ENCODE measurements at places on chromosomes 11 and 22.
A peak's percentile ranks its signal among the peaks of the same experiment; 100 is the strongest.

GRCh38 chr11:10498426-10499250, 42.3 kb downstream of the RNF141 start:
- no peak for DNase-seq

- no peak for DNase-seq
Observed at GRCh38 chr22:49614966-49615965, 212.4 kb downstream of the BRD1 start.

- DNase-seq = no peak
Observed at GRCh38 chr11:73957654-73958361, 7.0 kb downstream of the DNAJB13 start.

DNA sequence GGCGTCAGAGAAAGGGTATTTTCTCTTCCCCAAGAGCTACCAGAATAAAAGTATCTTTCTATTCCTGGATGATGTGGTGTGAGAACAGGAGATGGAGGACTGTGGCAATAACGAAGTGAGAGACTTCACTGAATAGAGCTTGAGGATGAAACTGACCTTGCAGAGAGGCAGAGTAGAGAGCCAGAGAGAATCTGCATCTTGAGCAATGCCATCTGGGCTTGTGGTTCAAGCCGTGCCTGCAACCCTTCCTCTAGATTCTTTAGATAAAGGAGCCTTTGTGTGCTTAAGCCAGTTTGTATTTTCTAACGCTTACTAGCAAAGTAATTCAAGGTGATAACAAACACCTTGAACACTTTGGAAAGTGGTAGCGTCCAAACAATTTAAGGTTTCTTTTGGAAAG, 2.2 kb downstream of the ME3 start:
- DNase-seq = no peak

GRCh38 chr11:66264914-66265313, 3.5 kb upstream of the RAB1B start:
- DNase-seq = no peak

- no peak for DNase-seq
Observed at GRCh38 chr22:23302171-23303002, 122.1 kb downstream of the BCR start.

DNA sequence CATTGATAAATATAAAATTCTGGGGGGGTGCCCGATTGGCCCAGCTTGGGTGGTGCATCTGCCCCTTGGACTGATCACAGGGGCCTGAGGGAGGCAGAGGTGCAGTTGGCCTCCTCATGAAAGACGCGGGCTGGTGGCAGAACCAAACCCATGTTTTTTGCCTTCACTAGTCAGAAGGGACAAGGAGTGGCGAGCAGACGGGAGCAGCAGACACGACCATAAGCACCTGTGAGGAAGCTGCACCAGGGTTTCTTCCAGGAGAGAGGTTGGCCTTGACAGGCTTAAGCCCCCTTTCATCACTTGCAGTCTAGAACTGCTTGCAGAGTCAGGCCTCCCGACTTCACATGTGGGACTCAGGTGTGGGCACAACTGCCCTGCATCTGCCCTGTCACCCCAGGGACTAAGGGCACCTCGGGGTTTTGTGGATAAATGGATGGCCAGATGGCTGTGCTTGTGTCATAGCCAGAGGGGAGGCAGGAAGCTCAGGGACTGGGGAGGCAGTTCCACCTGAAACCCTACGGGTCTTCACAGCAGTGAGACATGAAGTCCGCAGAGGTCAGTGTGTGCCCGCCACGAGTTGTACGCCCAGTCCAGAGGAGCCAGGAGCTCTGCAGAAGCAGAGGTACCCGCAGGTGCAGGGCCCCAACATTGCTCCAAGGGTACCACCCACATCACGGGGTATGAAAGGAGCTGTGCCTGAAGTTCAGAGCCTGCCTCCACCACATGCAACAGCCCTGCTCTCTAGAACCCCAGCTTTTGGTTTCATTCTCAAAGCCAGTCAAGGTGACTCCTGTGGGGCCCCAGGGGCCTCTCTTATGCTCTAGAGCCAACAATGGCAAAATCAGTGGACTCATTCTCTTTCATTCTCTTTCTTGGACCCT, 18.2 kb upstream of the SYT13 start:
- no peak for DNase-seq

- DNase-seq = no peak
Observed at GRCh38 chr11:63901660-63902059, 15.3 kb downstream of the RCOR2 start.

- no peak for DNase-seq
Observed at GRCh38 chr11:119343726-119344125, 2.8 kb downstream of the MFRP start.

GRCh38 chr11:66892911-66893310, 36.0 kb downstream of the LRFN4 start:
- DNase-seq = no peak

DNA sequence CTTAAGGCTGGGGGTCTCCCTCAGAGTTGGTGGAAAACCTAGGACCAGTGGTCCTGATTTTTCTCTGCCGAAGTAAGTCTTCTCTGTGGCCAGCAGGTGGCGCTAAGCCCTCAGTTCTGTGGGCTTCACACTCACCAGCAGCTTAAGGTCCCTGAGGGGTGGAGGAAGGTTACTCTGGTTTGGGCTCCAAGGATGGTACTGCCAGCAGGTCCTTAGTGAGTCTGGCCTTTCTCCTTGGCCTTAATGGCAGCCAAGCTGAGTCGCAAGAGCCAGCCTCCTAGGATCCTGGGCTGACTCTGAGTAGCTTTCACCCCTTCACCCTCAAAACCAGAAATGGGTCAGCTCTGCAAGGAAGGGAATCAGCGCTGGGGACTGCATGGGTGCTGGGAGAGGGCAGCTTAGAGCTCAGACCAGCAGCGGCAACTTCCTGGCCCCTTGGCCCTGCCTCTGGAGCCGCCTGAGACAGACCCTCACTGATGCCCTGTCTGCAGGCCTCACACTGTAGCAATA, 4.4 kb downstream of the KCNJ11 start:
- DNase-seq = peak; percentile 30

GRCh38 chr22:27231266-27231665, 570.3 kb downstream of the MN1 start:
- DNase-seq = no peak

GRCh38 chr11:119691020-119691666, 37.9 kb downstream of the NECTIN1 start:
- peak; percentile 14 for DNase-seq

DNA sequence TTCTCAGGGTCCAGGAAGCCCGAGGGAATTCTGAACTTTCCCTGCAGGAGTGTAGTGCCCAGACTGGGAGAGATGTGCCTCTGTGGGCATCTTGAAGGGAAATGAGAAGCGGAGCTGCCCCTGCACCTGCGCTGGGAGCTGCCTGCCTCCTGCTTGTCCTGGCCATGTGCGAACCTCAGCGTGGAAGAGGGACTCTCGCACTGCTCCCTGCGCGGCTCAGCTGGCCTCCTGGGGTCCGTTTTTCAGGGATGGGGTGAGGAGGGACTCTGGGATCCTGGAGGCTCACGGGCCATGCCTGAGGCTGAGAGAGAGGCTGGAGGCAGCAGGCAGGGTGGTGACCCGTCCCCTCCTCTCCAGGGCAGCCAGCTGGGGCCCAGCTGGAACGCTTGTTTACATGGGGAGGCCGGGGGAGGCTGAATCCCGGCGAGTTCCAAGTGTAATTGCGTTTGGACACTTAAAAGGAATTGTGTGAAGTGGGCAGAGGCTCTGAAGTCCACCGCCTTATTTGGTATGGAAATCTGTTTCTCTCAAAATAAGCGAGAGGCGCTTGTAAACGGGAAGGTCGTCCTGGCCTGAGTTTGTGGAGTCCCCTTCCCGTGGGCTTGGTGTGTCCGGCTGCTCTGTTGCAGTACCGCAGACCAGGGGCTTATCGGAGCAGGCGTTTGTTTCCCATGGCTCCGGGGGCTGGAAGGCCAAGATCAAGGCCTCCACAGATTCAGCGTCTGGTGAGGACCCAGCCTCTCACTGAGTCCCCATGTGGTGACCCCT, 1.2 kb upstream of the MRGPRF start:
- DNase-seq = no peak

DNA sequence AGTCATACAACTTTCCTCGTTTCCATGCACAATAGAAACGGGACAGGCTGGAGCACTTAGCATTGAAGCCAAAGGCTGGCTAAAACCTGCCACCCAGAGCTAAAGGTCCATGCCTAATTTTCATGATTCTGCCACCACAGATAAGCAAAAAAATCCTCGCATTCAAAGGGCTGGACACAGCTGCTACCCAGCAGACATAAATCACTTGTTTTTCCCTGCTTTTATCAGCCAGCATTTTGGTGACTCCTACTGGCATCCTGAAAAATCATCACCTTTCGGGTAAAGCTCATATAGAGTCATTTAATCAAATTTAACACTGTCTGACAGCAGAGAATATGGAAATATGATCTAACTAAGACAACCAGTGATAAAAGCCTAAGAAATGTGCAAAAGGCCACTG, 37.9 kb downstream of the ALG9 start:
- DNase-seq = no peak

DNA sequence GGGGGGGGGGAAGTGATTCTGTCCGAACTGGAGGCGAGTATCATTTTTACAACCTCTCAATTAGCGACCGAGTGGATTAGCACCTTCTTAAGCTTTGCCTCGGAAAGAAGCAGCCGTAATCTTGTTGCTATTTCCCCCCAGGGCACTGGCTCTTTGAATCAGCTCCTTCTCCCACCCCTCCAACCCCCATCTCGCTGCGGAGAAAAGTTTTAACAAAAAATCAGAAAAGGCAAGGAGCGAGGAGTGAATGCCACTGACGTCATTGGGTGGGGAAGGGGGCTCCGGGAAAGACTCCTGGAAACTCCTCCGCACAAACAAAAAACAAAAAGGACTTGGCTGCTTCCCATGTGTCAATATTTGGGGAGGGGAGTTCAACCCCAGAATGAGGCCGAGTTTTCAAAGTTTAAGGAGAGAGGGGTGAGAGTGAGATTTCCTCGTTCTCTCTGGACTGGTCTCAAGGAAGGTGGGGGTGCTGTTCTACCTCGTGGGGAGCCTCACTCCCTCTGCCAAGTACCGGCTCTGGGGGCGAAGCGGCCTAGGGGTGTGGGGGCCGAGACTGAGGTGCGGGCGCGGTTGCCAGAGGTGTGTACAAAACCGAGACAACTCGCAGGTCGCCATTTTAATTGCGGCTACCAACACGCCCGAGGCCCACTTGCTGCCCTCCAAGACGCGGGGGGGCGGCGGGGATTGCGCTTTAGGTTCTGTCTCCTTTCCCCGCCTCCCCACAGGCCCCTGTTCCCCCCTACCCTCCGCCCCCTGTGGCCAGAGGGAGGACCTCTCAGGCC, 2.5 kb upstream of the PAX6 start:
- DNase-seq = no peak

- DNase-seq = no peak
Observed at GRCh38 chr11:58926251-58926650, 13.0 kb upstream of the GLYATL1 start.

- DNase-seq = no peak
Observed at GRCh38 chr11:105489446-105489845, 120.4 kb upstream of the GRIA4 start.

DNA sequence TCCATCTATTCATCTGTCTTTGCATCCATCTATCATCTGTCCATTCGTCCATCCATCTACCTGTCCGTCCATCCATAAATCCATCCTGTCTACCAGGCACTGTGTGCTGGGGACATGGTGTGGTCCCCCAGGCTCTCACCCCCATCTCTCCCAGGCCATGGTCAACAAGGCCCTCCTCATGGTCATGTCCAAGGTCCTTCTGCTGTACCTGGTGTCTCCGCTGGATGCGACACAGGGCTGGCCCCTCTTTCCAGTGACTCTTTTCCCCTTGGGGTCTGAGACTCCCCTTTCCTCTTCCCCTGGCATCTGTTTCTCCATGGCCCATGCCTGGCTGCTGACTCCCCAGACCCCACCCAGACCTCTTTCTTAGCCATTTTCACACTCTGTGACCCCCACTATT, 4.5 kb downstream of the IGLL1 start:
- no peak for DNase-seq

GRCh38 chr11:47448566-47449427, at the start of gene RAPSN:
TSS of gene RAPSN (minus strand) at chr11:47449136. CDS start at chr11:47448964, 172 bp downstream.
- no peak for DNase-seq

GRCh38 chr22:43277987-43278601, 65.1 kb downstream of the SCUBE1 start:
- DNase-seq = no peak

DNA sequence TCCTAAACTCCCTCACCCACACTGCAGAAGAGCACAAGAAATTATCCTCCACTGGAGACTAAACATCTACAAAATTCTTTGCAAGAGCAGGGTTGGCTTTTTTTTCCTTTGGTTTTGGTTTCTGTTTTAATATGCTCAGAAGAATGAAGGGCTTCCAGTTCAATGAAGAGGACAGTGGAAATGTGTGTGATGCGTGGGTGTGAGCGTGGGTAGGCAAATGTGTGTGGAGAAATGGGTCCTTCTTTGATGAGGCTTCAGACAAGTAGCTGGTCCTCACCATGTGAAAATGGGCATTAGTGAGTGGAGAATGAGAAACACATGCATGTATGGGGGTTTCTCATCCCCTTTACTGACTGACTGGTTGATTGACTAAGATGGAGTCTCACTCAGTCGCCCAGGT, 263.3 kb upstream of the SYN3 start:
- DNase-seq = no peak

DNA sequence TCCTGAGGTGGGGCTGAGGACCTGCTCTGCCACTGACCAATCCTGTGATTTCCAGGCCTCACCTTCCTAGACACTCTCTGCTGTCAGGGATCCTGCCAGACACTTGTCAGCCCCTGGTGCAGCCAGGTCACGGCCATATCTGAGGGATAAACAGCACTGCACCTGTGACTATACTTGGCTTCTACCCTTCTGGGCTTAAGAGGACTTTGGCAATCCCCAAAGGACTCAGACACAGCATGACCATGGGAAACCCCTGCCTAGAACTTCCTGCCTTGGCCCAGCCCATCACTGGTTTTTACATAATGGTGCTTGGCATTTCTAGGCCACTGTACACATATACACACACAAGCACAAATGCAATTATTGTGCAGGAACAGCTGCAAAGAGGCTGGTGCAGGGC, 11.6 kb upstream of the OLFML1 start:
- DNase-seq = no peak

DNA sequence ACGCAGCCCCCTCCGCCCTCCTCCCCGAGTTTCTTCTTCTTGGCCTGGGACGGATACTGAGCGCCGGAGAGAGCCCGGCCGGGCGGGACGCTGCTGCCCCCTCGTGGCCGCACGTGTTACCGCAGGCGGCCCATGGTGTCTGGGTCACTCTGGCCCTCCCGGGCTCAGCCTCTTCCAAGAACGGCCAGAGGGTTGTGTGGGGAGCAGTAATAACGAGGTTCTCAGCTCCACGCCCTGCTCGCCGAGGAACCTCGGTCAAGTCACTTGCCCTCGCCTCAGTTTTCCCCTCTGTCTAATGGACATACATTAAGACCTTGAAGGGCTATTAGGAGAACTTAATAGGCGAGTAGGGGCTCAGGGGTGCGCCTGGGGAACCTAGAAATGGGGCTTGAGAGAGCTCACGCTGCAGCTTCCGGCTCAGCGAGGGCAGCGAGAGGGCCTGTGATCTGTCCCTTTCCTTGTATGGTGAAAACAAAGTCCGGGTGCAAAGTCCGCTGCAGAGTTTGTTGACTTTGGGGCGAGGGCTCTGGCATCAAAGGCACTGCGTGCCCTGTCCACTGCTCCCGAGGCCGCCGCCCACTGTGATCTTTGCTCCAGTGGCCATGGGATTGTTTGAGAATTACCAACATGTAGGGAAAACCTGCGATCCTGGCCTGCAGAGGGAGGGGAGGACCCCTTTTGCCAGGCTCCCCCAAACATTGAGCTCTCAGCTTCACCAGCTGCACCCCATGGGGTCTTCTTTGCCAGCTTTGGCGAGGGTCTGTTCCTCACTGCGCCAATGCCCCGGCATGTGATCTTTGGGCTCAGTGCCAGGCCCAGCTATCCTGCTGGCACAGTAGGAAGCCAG, 14.4 kb upstream of the LRP5 start:
- peak; percentile 70 for DNase-seq

All from activated CD8-positive, alpha-beta memory T cell treated with anti-CD3 and anti-CD28 coated beads for 48 hours (primary cell).